Vagina (tissue), 2 donors: ENCODE measurements at places on chromosomes 7 and 10. TPM values are rescaled to one million over a fixed set of nuclear protein-coding genes. Genes with fewer than 3 reads are reported as not detected.

TMEM140 gene
- 20.4 TPM for total RNA-seq

GPNMB gene
- 113 TPM for total RNA-seq

ZNF32 gene
- total RNA-seq, result 51.1 TPM

- H3K4me3 ChIP-seq, result no peak overlapping the region
- DNase-seq, result no peak
- no peaks in the 10 kb centered on the region for H3K27me3 ChIP-seq
- peaks cover 51% of the 10 kb centered on the region for H3K4me1 ChIP-seq
These were observed 104.7 kb upstream of the FAM20C start for GRCh38 chr7:87671-88070.

DNA sequence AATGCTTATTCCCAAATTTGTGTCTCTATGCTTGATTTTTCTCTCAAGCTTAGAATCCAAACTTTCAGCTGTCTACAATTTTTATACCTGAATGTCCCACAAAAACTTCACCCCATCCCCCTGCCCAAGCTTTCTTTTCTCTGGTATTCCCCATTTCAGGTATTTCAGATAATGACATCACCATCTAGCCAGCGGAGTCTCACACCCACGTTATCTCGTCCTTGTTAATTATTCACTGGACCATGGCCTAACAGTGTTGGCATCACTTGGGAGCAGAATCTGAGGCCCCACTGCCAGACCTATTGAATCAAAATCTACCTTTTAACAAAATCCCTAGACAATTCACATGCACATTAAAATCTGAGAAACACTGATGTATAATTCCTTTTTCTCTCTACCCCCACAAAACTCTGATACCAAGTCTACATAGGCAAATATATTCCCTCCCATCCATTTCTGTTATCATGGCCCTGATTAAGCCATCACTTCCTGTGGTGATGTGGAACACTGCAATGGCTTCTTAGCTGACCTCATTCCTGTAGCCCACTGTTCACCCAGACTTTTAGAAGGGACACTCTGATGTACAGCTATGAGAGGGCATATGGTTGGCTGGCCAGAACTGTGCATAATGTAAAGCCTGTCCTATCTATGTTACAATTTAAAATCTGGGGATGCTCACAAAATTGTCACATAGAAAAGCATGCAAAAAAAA, 31.4 kb downstream of the ZNF438 start:
- no peaks in the 10 kb centered on the region for H3K27me3 ChIP-seq
- peaks cover 22% of the 10 kb centered on the region for H3K4me1 ChIP-seq
- H3K27ac ChIP-seq, result no peak overlapping the region

GRCh38 chr7:96663457-96663856, 46.2 kb downstream of the SEM1 start:
- no peaks in the 10 kb centered on the region for H3K27me3 ChIP-seq
- H3K36me3 ChIP-seq, result no peaks in the 10 kb centered on the region
- H3K4me1 ChIP-seq, result no peaks in the 10 kb centered on the region
- no peak for DNase-seq
- no peak overlapping the region for H3K27ac ChIP-seq

- no peak for DNase-seq
- H3K27me3 ChIP-seq, result no peaks in the 10 kb centered on the region
- H3K36me3 ChIP-seq, result no peaks in the 10 kb centered on the region
- no peak overlapping the region for H3K4me3 ChIP-seq
- no peak overlapping the region for H3K27ac ChIP-seq
These were observed 933.1 kb upstream of the LRRN3 start for GRCh38 chr7:110157631-110158362.

DNA sequence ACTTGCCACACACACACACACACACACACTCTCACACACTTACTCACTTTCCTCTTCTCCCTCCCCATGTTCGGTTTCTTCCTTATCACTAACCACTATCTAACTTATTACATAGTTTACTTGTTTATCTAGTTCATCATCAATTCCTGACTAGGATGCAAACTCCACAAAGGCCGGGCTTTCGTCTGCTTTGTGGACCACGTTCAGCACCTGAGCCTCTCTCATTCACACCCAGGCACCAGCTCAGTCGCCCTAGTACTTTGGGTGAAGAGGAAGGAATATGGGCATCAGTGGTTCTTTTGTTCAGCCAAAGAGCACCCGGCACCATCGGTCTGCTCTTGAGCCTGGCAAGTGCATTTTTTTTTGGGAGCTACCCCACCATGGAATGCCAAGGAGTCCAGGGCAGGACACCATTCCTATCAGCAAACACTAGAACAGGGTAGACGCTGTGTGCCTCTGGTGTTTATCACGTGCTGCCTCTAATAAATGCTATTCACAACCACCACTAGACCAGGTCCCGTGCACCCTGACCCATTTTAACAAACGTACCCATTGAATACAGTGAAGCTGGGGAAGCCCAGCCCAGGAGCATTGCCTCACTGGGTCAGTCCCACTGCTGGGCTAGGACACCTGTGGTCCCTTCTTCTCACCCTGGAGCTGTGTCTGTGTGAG, 2.2 kb downstream of the C10orf67 start:
- H3K27ac ChIP-seq, result no peak overlapping the region
- no peaks in the 10 kb centered on the region for H3K27me3 ChIP-seq
- no peaks in the 10 kb centered on the region for H3K36me3 ChIP-seq
- DNase-seq, result no peak
- peaks cover 7% of the 10 kb centered on the region for H3K4me1 ChIP-seq
- H3K4me3 ChIP-seq, result no peak overlapping the region

DNA sequence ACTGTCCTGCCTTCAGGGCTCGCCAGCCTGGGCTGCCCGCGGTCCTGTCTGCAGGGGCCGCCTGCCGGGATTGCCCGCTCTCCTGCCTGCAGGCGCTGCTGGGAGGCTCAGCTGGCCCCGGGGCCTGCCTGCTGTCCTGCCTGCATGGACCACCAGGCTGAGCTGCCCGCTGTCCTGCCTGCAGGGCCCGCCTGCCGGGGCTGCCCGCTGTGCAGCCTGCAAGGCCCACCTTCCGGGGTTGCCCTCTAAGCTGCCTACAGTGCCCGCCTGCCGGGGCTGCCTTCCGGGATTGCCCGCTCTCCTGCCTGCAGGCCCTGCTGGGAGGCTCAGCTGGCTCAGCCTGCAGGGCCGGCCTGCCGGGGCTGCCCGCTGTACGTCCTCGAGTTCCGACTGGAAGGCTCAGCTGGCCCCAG, 164.4 kb downstream of the GLRX3 start:
- no peaks in the 10 kb centered on the region for H3K4me1 ChIP-seq
- no peaks in the 10 kb centered on the region for H3K27me3 ChIP-seq
- no peaks in the 10 kb centered on the region for H3K36me3 ChIP-seq

GRCh38 chr10:19941206-19941880, 125.1 kb downstream of the PLXDC2 start:
- H3K27ac ChIP-seq, result no peak overlapping the region
- H3K4me3 ChIP-seq, result no peak overlapping the region
- peaks cover 19% of the 10 kb centered on the region for H3K4me1 ChIP-seq
- no peaks in the 10 kb centered on the region for H3K36me3 ChIP-seq
- no peak for DNase-seq

DNA sequence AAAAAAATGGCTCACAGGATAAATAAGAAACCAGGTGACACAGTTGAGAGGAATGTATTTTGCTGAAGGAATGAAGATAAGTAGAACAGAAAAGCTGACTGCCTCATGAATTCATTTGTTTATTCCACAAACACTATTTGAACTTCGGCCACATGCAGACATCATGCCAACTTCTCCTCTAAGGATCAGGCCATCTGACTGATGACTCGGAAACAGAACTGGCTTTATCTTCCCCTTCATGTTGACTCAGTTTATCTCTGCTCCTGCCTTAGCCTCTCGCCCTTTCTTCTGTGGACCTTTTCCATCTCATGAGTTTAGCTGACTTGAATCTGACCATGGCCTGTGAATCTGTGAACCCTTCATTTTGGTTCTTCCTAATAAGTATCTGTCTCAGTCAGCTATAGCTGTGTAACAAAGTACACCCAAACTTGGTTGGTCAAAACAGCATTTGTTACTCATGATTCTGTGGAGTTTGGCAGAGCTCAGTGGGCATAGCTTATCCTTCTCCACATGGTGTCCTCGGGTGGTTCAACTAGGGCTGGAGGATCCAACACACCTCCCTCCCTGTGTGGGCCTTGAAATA, 44.0 kb upstream of the GRID1 start:
- H3K36me3 ChIP-seq, result no peaks in the 10 kb centered on the region
- H3K27me3 ChIP-seq, result no peaks in the 10 kb centered on the region
- peak overlapping the region; percentile 11 for H3K27ac ChIP-seq

- no peaks in the 10 kb centered on the region for H3K36me3 ChIP-seq
- no peaks in the 10 kb centered on the region for H3K27me3 ChIP-seq
- no peak for DNase-seq
- peaks cover 39% of the 10 kb centered on the region for H3K4me1 ChIP-seq
These were observed 111.3 kb upstream of the RHEB start for GRCh38 chr7:151630851-151631569.

DNA sequence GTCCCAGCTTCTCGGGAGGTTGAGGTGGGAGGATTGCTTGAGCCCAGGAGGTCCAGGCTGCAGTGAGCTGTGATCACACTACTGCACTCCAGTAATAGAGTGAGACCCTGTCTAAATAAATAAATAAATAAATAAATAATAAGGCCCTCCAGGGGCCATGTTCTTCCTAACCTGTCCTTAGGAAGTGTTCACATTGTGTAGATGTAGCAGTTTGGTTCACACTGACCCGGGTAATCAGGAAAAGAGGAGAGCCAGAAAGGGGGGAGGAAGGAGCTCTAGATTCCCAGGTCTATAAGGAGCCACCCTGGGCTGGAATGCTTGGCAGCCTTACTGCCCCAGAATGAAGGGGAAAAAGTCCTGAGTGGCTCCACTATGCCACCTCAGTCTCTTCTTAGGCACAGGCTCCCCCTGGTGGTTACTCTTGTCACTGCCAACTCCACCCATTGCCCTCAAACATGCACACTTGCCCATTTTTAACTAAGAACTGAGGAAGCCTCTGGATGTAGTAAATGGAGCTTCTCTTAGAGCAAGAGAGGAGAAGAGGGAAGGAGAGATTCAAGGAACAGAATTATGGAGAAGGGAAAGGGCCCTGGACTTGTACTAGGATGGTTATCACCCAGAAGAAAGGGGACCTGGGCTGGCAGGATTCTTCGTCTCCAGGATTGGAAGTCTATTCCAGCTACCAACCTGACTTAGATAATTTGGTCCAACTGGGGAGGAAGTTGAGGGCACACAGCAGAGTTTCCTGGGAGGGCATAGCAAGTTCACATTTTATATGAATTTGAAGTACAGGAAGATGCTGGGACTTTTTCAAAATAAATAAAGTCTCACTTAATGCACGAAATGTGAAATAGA, 7.8 kb downstream of the HPS6 start:
- H3K27me3 ChIP-seq, result no peaks in the 10 kb centered on the region
- H3K36me3 ChIP-seq, result no peaks in the 10 kb centered on the region
- peaks cover 16% of the 10 kb centered on the region for H3K4me1 ChIP-seq
- DNase-seq, result no peak
- no peak overlapping the region for H3K4me3 ChIP-seq

DNA sequence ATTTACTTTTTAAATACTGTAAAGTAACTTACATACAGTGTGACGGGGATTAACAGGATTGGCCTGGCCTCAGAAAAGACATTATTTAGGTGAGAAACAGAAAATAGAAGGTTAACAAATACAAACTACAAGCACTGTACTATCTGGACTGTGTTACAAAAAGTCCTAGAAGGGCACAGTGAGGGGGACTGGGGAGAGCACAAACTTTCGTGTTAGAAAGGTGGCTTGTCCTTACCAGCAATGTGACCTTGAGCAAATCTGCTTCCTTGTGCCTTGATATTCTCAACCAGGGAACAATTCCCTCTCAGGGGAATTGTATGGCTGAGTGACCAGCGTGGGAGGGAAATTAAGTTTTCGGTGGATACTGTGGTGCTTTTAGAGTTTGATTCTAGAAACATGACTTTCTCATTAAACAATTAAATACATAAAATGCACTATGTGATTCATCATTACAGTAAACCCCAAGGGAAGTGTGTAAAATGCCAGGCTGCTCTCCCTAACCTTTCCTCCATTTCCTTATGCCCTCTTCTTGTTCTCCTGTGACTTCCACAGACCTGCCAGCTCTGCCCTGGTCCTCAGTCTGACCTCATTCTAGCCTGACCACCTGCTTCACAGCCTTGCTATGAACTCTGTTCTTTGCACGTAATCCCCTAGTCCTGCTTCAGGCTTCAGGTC, 57.7 kb downstream of the OSBPL3 start:
- H3K27me3 ChIP-seq, result no peaks in the 10 kb centered on the region
- no peak overlapping the region for H3K27ac ChIP-seq
- peaks cover 40% of the 10 kb centered on the region for H3K4me1 ChIP-seq
- no peak for DNase-seq

GRCh38 chr7:33870120-33870519, 35.2 kb upstream of the BMPER start:
- no peak overlapping the region for H3K4me3 ChIP-seq
- H3K36me3 ChIP-seq, result no peaks in the 10 kb centered on the region
- DNase-seq, result no peak
- no peaks in the 10 kb centered on the region for H3K27me3 ChIP-seq
- peaks cover 8% of the 10 kb centered on the region for H3K4me1 ChIP-seq

- H3K4me1 ChIP-seq, result no peaks in the 10 kb centered on the region
- DNase-seq, result no peak
- H3K27ac ChIP-seq, result no peak overlapping the region
- no peaks in the 10 kb centered on the region for H3K27me3 ChIP-seq
- H3K36me3 ChIP-seq, result no peaks in the 10 kb centered on the region
These were observed 125.9 kb downstream of the ADAM12 start for GRCh38 chr10:126262233-126262838.

DNA sequence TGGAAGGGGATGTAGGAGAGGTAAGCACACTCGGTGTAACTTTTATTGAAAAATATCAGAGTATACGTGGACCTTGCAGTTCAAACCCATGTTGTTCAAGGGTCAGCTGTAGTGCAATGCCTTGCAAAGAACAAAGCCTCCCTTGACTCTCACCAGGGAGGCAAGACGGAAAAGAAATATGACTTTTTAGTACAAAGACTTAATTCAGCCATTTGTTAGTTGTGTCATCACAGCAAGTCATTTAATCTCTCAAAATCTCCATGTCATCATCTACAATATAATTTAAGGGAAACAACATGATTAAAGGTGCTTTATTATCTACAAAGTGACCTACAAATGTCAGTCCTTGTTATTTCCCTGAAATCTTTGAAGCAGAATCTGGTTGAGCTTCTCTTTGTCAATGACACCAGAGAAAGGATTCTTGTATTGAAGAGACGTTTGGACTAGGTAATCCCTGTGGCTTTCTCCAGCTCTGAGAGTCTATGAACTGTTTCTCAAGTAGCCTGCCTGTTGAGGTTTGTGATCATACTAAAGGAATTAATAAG, 502.8 kb downstream of the REEP3 start:
- no peak for DNase-seq
- H3K36me3 ChIP-seq, result no peaks in the 10 kb centered on the region
- no peaks in the 10 kb centered on the region for H3K4me1 ChIP-seq
- no peak overlapping the region for H3K27ac ChIP-seq
- H3K27me3 ChIP-seq, result no peaks in the 10 kb centered on the region
